ENCODE measurements at places on chromosomes 2 and 18. TPM values are rescaled to one million over a fixed set of nuclear protein-coding genes. Genes with fewer than 3 reads are reported as not detected.

The ZSWIM2 gene
- not detected for total RNA-seq

The TMEM37 gene
- total RNA-seq: not detected

The LRRC30 gene
- not detected for total RNA-seq

The PMAIP1 gene
- 1.4 TPM for total RNA-seq

The TP53I3 gene
- 18.8 TPM for total RNA-seq

The TCF7L1 gene
- 2.0 TPM for total RNA-seq

The SP9 gene
- not detected for total RNA-seq

The BCL11A gene
- total RNA-seq: 0.08 TPM

The UGT1A9 gene
- total RNA-seq: not detected

The RND3 gene
- 287 TPM for total RNA-seq

The ARHGEF4 gene
- 0.90 TPM for total RNA-seq

The GALR1 gene
- under 0.01 TPM for total RNA-seq

The ANKRD39 gene
- total RNA-seq: 6.4 TPM

The CHN1 gene
- 1.7 TPM for total RNA-seq

The AFF3 gene
- total RNA-seq: 0.08 TPM

The GPR148 gene
- total RNA-seq: not detected

The XDH gene
- 0.12 TPM for total RNA-seq

The TEX261 gene
- 25.7 TPM for total RNA-seq

The WDR43 gene
- total RNA-seq: 122 TPM

The GPR45 gene
- total RNA-seq: not detected

The SERPINB8 gene
- 6.6 TPM for total RNA-seq

The PPM1G gene
- total RNA-seq: 102 TPM

The KYNU gene
- total RNA-seq: 1.3 TPM

The SAG gene
- not detected for total RNA-seq
